Brain microvascular endothelial cell (primary cell): ENCODE measurements at places on chromosomes 5 and 9.

DNA sequence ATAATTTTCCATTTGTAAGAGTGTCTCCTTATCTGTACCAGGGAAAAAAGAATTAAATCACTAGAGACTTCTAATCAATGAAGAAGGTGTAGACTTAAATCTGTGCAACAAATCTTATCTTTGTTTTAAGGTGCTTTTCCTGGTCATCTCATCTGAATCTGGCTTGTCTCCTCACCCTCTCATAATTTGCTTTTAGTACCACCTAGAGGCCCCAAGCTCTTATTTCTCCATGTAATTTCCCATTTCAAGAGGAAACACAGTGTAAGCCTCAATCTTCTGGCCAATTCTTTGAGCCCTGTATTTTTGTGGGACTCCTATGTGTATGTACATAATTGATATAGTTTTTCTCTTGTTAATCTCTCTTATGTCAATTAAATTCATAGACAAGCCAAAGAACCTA lies 1975.3 kb upstream of the CDH6 start:
- DNase-seq = no peak

GRCh38 chr5:20158006-20158405 lies 170.0 kb upstream of the CDH18 start:
- no peak for DNase-seq

- no peak for DNase-seq
Observed at GRCh38 chr9:124478354-124478753, 28.1 kb downstream of the ADGRD2 start.

DNA sequence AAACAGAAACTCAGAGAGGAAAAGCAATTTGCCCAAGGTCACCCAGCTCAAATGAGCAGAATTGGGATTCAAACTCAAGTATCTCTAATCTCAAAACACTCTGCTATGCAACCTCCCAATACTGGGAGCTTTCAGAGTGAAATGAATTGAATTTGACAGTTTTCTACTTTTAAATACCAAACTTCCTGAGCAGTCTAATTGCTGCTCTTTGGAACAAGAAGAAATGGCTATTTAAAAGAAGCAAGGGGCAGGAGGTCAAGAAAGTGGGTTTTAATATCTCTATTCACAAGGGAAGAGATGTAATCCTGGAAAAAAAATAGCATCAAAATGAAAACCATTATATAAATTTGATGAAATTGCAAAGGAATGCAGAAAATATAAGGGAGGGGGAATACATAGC lies 142.6 kb downstream of the INSYN2B start:
- no peak for DNase-seq

DNA sequence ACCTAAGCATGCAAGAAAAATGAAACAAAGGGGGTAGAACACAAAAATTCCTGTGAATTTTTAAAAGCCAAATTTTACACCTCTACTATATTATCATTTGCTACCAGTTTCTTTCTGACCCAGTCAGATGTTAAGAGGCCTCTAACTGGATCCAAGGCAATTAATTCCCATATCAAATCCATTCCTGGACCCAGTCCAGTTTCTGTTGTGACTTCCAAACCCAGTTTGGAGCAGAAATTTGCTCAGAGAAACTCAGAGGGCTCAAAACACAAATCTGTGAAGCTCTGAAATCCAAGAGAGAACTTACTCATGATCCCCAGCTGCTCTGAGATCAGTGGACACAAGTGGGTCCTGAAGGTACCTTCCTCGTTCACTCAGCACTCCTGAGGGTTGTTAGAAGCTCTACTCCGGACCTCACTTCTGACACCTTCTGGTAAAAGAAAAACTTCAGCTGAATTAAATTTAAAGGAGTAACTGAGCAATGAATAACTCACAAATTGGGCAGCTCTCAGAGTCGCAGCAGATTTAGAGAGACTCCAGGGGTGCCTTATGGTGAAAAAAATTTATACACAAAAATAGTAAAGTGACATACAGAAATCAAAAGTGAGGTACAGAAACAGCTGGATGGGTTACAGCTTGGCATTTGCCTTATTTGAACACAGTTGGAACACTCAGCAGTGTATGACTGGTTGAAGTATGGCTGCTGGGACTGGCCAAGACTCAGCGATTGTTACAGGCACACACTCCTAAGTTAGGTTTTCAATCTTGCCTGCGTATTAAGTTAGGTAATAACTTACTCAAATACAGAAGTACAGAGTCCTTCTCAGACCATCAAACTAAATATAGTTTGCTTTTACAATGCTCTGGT lies 32.4 kb downstream of the INSL4 start:
- peak; percentile 3 for DNase-seq

DNA sequence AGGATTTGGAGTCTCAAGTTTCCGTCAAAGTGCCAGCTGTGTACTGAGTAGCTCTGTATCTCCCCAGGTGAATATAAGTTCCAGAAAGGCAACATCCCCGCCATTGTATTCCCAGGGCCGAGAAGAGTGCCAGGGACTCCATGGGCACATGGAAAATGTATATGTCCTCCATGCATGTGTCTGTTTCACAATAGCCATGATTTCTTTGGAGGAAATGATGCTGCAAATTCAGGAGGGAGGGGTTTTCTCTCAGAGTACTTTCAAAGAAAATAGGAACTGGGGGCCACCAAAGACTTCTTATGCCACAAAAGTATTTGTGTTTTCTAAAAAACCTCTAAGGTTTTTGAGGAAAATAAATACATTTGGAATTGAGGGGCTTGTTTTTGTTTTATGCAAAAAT lies 524.6 kb downstream of the BNC2 start:
- DNase-seq = no peak

DNA sequence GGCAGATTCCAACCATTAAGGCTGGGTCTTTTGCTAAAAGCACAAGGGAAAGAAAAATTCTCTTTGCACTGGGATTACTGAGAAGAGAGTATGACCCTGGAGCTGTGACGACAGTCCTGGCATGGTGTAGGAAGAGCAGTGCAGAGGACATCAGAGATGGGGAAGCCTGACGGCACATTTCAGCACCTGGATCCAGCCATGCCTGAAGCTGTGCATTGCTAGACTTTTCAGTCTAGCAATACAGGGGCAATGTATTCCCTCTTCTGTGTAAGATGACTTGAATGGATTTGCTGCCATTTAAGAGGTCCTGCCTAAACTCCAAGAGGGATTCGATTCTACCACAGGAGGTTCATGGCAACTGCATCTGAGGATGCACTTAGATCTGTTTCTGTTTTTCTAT lies 12.3 kb upstream of the MRNIP start:
- DNase-seq = no peak

DNA sequence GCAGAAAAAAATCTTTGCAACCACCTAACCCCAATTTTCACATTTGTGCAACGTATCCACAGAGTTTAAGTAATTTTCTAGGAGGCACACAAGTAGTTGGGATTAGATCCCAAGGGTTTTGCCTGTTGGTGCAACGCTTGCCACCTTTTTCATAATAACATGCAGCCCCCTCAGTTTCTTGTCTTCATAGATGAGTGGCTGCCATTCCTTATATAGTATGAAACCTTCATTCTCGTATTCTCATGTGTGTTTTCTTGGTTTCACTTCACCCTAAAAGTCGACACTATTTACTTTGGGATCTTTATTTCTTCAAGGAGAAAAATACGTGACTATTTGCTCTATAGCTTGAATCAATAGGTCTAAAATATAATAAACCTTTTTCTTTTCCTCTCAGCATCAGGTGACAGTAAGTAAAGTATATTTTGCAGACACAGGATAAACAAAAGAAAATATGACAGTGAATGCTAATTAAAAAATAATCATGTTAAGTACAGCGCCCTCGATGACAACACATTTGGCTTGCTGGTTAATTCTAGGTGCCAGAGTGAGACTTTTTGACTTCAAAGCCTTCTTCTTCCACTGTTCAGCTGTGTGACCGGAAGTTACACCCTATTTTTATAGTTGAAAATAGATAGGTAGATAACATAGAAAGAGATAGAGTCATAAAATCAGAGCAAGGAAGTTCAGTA lies 342.8 kb upstream of the CCNG1 start:
- DNase-seq = no peak

DNA sequence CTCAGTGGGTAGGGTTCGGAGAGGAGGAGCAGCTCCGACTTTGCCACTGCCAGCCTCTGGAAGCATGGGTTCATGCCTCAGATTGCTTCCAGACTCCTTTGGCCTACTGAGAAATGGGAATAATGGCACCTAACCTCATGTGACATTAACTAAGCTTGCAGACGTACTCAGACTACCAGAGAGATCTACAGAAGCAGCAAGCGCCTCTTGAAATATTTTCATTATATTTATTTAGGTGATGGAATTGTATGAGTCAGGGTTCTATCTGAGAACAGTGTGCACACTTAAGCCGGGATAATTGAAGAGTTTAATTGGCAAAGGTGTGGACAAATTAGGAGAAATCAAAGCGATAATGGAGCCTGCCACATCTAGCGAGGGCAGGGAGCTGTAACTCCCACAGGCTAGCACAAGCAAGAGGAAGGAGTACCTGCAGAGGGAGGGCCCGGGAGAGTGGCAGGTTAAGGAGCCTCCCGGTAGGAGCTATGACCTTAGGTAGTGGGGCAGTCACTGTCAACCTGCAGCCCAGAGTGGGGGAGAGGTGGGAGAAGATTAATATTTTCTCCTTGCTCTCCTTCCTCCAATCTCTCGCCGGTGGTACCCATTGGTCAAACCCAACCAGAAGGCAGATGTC lies 12.2 kb upstream of the PDZD2 start:
- DNase-seq = no peak

DNA sequence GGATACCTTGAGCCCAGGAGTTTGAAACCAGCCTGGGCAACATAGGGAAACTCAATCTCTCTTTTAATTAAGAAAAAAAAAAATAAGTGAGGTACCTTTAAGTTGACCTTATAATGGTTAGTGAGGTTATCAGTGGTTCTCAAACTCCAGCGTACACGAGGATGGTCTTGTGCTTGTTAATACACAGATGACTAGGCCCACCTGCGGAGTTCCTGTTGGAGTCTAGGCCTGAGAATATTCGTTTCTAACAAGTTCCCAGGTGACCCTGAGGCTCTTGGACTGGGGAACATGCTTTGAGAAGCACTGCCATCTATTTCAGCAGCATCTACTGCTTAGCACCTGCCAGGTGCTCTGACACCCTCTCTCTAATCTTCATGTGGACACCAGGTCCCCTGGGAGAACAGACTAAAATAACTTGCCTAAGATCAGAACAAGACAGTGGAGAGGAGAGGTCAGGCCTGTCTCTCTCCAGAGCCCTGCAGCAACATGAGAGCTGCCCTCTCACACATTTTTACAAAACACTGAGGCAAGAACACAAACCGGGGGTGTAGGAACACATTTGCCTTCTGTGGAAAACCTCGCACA lies 24.6 kb downstream of the TLE1 start:
- no peak for DNase-seq

DNA sequence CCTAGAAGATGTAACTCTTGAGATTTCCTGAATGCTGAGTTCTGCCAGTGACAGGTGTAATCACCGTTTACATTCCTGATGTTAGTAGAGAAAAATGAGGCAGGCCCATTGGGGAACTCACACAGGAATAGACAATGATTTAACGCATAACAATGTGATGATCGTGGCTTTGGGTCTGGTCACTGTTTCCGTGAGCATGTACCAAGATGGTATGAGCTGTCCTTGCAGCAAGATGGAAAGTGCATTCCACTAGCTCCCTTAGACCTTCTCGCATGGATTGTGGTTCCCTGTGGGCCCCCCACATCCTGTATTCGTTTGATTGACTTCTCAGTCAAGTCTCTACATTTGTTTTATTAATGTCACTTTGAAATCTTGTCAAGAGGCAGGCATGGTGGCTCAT lies 124.0 kb upstream of the DAP start:
- peak; percentile 58 for DNase-seq

- DNase-seq = no peak
Observed at GRCh38 chr5:75475364-75475763, 36.1 kb downstream of the CERT1 start.

DNA sequence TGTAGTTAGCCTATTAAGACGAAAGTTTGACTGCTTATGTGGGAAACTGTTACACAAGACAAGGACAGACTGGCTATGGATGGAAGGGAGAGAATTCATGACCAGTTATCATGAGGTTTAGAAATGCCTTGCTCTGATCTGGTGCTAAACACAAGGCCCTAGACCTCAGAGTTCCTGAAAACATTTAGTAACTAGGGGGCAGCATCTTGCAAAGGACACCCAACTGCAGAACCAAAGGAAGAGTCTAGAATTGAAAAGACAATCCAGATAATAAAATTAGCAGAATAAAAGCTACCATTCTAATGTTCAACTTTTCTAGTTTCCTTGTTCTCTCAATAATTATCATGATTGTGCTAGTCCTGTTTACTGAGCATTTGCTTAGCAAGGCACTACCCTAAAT lies 130.5 kb upstream of the GPR151 start:
- DNase-seq = no peak

DNA sequence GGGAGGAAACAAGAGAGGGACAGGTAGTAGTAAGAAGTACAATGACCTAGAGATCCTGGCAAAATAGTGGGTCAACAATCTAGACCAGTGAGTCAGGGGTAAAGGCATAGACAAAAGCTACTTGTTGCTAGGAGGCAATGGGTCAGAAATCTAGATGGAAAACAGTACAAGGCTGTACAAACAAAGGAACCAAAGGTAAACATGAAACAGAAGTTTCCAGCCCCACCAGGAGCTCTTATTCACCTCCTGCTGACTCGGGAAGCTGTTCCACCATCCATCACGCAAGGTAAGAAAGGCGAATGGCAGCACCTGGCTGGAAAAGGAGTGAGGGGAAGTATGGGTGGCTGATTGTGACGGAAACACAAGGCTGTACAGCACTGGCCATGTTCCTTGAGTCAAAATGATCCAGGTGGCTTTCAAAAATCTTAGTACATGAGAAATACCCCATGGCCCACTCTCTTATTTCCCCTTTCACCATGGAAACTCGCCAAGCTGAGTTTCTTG lies 70.5 kb upstream of the RAI14 start:
- peak; percentile 90 for DNase-seq

- no peak for DNase-seq
Observed at GRCh38 chr5:120684213-120684612, 220.1 kb downstream of the PRR16 start.

DNA sequence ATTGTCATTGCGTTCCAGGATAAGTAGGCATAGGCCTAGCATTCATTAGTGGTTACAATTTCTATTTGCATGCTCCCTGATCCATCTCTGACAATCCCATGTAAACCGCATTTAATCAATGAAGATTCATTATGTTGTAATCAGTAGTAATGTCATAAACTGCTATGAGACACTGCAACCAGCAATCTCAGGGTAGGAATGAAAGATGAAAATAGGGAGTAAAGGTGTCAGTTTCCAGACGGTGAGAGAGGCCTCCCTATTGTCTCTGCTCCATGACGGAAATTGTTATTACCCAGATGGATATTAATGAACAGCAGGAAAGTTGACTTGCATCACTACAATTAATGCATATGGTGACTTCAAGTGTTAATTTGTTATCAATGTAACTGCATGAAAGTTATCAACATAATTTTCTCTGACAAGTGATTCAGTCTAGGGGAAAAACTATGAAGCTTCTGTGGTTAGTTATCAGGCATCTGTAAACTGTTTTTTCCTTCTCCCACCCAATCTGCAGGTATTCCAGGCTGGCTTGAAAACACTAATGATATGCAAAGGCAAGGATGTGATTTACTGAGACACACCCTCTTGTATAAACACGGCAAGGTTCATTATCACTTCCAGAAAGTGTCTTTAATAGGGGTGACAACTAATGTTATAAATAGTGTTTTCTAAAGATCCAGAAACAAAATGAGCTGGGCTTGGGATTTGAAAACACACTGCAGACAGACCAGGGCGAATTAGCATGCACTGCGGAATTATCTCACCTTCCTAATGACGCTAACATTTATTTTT lies 73.5 kb downstream of the ZNF622 start:
- no peak for DNase-seq
